Thymus (tissue), 14 donors: ENCODE measurements at places on chromosomes 12 and 14. TPM values are rescaled to one million over a fixed set of nuclear protein-coding genes. Genes with fewer than 3 reads are reported as not detected.

DNA sequence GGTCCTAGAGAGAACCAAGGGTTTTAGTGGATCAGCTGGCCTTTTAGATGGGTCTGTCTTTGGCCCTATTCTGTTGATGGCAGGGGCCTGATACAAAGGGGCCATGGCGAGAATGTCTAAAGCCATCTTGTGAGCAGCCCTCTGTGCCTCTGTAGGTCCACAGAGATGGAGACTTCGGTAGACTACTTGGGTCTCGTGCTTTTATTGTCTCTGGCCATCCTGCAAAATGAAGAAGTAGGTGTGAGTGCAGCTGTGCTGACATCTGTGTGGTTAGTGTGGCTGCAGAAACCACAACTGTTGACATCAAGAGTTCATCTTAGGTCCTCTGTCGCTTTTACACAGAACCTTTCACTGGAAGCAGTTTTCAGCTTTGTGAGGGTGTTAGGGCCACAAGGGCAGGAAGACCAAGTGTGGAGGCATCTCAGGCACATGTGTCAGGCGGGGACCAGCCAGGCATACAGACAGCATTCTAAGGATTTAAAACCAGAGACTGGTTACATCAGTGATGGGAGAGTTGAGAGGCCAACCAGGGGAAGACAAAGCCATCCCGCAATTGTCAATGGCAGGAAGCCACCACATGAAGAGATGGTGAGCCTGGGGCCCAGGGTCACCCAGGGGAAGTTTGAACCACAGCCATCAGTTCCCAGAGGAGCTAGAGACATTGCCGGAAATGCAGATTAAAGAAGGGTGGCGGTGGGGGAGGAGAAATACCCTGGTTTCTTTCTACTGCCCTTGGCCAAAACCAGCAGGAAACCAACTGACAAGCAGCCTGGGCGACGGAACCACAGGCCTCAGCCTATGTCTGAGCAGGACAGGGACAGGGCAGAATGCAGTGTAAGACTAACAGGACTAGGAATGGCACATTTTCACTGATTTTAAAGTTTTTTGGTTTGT lies 13.0 kb upstream of the TPCN1 start:
- DNase-seq = no peak

DNA sequence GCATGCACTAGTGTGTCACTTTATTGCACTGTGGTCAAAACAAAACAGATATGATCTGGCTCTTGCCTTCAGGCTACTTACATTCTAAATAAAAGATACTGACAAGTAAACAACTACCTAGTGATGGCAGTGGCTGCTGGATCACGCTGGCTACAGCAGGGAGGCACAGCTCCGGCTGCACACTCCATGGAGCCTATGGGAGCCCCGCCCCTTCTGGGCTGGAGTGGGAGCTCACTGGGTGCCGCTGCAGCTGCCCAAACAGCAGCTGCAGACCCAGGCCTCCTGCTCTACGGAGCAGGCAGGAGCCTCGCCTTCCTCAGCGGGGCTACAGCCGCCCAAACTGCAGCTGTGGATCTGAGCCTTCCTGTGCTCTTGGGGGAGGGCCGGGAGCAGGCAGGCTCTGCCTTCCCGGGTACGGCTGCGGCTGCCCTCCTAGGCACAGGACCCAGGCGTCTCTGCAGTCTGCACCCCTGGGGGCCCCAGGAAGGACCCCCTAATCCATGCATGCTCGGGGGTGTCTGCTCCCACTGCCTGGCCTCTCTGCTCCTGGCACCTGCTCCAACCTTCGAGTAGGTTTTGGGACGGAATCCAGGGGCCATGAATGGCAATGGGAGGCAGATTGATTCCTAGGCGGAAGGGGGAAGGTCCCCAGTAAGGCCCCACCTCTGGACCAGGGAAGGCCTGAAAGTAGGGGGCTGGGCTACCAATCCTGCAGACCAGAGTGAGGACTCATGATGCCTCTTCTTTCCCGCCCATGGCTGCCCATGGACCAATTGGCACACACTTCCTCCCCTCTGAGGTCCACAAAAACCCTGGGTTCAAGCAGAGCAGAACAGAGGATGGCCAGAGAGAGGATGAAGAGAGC lies 253.1 kb downstream of the ANO6 start:
- DNase-seq = no peak

DNA sequence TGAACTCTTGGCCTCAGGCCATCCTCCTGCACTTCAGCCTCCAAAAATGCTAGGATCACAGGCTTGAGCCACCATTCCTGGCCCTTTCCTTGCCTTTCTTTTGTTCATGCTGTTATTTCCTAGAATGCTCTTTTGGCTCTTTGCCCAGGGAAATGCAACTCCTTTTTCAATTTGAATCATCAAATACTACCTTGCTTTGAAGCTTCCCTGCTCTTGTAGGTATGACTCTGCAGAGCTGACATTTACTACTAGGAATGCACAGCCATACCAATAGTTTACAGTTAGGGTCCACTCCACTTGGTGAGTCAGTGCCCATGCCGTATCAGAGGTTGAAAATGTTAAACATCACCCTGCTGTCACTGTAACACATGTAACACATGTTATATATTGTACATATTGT lies 107.0 kb upstream of the CRY1 start:
- DNase-seq = no peak

DNA sequence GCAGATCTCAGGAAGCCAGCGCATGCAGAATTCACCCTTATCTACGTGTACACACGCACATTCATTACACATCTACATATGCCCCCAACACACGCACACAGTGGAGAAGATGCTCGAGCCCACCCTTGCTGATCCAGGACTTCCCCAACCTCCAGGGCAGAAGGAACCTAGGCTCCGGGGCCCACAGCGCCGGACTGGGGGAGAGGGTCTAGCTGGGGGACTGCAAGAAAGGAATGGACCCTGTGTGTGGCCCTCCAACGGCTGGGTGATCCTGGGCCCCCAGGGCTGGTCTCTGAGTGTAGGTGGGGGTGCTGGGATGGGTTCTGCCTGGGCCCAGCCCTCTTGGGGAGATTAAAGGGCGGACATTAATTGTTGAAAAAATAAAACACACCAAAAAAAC lies 128.1 kb upstream of the C14orf180 start:
- no peak for DNase-seq

- no peak for DNase-seq
Measured at GRCh38 chr12:49244176-49244575, 20.7 kb upstream of the TUBA1C start.

Gene SLC17A8
- 0.37 TPM for polyA plus RNA-seq
